ENCODE measurements at places on chromosomes 16 and 17. TPM values are rescaled to one million over a fixed set of nuclear protein-coding genes. Genes with fewer than 3 reads are reported as not detected.

KRTAP9-8 gene
- not detected for total RNA-seq

PROCA1 gene
- 15.0 TPM for total RNA-seq

PRDM7 gene
- not detected for total RNA-seq

LPO gene
- 0.11 TPM for total RNA-seq

FOXN1 gene
- total RNA-seq: not detected

SALL1 gene
- total RNA-seq: 101 TPM

RDM1 gene
- total RNA-seq: 9.0 TPM

KRT14 gene
- total RNA-seq: not detected

CEP112 gene
- total RNA-seq: 5.4 TPM

GJC1 gene
- 114 TPM for total RNA-seq

GRCh38 chr17:9517396-9517795, 58.2 kb downstream of the STX8 start:
- DNase-seq: no peak

DNA sequence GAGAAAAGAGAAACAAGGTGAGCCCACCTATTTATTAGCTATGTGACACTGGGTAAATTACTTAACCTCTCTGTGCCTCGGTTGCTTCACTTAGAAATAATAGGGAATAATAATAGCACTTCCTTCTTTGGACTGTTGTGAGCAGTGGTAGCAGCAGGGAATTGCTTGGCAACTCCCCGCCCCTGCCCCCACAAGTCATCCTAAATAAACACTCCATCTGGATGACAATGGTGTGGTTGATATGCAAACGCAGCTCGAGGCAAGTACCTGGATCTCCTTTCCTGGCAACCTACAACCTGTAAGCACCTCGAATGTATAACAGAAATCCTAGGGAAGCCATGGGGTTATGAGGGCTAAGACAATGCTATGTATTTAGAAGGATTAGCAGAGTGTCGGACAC, 9.1 kb downstream of the TEKT3 start:
- DNase-seq: peak; percentile 94

- DNase-seq: peak; percentile 65
Measured at GRCh38 chr17:6713918-6714271, 726 bp upstream of the SLC13A5 start.

- no peak for DNase-seq
Measured at GRCh38 chr16:65279576-65279975, 157.7 kb upstream of the CDH11 start.

- no peak for DNase-seq
Measured at GRCh38 chr16:49542946-49543630, 169.5 kb downstream of the C16orf78 start.

DNA sequence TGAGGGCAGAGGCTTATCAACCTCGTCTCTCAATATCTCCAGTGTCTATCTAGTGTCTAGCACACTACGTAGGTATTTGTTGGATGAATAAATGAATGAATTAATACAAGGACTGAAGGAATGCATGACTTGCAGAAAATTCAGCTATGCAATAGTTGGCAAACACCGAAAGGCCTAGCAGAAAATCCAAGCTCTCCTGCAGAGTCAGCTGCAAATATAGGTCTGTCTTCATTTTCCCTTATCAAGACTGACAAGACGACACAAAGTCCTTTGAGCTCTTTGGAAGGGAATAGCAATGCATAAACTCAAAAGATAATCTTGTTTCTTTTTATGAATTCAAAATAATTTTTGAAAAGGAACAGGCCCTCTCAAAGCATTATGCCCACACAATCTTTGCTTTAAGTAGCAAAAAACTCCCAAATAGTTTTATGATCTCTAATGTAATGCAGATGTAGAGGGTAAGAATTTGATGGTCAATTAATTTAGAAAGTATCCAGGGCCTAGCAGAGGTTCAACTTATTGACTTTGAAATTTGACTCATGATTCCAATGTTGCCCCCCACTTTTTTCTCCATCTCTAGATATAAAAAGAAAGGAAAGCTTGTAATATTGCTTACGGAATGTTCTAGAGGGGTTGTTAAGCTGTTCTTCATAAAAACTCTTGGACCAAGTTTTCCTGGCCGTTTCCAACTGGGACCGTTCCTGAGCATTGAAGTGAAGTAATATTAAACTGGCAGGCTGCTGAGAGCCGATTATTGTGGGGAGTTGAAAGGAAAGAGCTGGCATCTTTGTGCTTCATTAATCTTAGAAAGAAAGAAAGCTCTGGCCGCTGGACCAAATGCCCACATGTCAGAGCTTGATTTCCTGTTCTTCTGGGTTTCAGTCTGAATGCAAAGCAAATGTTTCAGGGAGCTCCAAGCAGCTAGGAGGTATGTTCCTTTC, 227.3 kb downstream of the HS3ST3A1 start:
- no peak for DNase-seq

GRCh38 chr16:68446681-68447652, 1.3 kb downstream of the SMPD3 start:
- DNase-seq: no peak

- no peak for DNase-seq
Measured at GRCh38 chr16:56478281-56479049, 27.1 kb downstream of the OGFOD1 start.

- DNase-seq: peak; percentile 66
Measured at GRCh38 chr17:68048996-68049395, 13.5 kb downstream of the KPNA2 start.

GRCh38 chr16:87930456-87930855, 5.9 kb downstream of the CA5A start:
- DNase-seq: peak; percentile 48

DNA sequence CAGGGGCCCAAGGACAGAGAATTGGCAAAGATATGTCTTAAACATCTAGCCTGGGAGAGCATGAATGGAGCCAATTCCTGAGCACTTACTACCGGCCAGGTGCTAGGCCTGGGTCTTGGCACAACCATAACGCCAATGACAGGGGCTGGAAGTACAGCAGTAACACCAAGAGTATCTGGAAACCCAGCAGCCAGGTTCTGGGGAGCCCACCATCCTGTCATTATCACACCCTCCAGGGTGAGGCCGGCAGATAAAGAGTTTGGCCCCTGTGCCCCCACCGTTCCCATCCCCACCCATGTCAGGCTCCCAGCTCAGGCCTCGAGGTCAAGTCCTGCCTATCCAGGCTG, 508 bp upstream of the TMC8 start:
- no peak for DNase-seq

GRCh38 chr16:70391881-70392481, 45.3 kb downstream of the DDX19A start:
- no peak for DNase-seq

Data from H9 (cell line).